ENCODE measurements at places on chromosomes 4 and X.

DNA sequence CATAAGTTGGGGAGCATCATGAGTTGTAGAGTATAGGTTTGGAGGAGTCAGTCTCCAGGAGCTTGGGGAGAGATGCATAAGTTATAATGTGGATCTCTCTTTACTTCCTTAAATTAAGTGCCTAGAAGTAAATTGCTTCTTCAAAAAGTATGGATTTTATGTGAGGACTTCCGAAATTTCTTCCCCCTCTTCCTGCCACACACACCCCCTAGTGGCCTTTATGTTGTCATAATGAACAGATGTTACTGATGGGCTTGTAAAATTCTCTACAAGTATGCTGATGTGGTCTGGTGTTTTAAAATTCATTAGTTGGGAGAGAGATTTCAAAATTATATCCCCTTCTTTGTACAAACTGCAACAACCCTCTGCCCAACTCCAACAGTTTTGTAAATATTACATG is 2.3 kb upstream of the METTL14 start:
- DNase-seq, result no peak

DNA sequence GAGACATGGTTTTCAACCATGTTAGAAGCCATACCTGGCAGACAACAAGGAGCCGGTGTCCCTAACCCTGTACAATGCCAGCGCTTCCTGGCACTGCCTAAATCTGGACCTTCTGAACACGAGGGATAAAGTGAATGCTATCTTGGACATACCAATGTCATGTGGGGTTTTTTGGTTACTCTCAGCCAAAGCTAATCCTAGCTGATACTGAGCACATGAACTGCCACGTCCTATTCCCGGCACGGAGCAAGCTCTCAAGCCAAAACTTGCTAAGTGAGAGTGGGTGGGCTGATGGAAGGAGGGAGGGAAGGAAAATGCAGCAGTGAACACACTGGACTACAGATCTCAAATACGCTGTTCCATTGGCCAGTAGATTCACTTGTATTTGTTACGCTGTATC is 226.1 kb downstream of the BCOR start:
- no peak for DNase-seq

- no peak for DNase-seq
Measured at GRCh38 chr4:174752026-174752425, 77.0 kb downstream of the GLRA3 start.

GRCh38 chr4:90474484-90474883 is 347.3 kb downstream of the CCSER1 start:
- DNase-seq, result no peak

DNA sequence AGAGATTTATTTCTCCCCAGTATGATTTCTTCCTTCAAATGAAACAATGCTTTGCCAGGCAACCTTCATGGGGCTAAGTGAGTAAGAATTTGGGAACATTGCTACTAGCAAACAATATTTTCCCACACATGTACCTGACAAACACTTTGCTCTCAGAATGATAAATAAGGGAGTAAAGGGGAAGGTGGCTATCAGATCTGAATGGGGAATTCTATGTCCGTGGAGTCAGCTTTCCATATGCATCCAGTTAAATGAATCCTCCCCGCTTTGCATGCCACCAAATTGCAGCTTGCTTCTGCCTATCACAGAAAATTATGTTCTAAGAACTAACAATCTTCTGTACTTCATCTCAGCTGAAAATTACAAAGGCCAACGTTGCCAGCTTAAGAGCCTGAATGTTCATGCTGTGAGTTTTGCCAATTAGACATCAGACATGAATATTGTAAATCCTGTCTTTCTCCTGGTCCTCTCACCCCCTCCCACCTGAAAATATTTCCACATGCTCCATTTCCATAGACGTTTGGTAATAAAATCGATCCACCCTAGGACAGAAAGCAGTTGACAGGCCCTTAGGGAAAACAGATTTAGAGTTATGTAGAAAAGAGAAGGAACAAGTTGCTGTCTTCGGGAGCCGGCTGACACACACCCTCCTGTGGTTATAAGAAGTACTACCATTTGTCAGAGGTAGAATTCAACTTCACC is 6.3 kb downstream of the MEPE start:
- DNase-seq, result peak; percentile 74

DNA sequence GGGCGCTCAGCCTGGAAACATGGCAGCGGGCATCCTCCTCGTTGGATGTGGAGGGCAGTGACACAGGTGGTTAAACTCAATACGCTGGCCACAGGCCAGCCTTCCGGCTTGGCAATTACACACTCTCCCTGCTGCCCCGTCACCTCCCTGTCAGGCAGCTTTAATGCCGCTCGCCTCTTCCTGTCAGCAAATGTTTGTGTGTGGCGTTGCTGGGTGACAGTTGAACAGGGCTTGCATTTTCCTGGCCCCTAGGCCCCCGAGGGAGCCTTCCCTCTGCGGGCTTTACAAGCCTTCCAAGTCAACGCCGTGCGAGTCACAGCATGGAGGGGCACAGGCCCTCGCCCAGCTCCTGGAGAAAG is 620.0 kb downstream of the BCOR start:
- DNase-seq, result no peak

DNA sequence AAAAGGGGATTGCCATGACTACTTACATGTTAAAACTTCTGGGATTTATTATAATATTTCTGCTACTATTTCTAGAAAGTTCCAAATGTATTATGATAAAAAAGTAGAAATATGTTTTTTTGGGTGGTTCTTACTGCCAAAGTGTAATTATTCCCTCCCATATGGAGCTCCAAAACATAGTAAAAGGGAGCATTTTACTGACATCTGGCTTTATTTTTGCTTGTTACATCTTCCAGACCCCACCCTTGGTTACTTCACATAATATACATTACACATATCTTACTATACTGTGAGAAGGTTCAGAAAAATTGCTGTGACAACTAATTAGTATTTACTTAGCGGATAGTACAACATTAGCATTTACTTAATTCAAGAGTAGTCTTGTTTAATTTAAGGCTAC is 205.1 kb upstream of the TLL1 start:
- DNase-seq, result no peak

DNA sequence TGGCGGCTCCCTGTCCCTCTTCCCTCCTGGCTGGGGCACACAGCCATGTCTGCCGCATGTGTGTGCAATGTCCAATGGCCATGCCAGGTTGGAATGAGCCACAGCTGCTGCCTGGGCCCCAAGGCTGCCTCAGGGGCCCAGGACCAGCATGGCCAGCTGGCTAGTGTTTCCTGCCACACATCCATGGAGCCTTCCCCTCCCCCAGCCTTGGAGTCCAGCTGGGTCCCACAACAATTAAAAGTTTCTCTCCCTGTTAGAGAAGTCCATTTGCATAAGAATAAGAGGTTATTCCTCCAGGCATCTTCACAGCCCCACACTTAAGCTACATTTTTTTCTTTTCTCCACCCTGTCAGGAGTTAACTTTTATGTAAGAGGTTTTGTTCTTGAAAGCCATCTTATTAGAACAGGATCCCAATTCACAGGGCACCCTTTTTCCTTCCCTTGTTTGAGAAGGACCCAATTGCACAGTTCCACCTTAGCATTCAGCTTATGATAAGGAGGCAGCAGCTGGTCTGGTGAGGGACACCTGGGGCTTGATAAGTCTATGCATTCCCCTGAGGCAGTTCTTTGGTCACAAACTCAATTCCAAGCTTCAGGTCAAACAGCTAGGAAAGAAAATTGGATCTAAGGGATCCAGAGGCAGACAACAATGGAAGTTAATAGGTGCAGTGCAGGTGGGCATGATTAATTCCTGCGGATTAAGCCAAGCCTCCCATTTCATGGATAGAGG is 963.3 kb upstream of the GRIA3 start:
- no peak for DNase-seq

GRCh38 chr4:84286048-84286447 is 213.0 kb downstream of the NKX6-1 start:
- DNase-seq, result no peak

DNA sequence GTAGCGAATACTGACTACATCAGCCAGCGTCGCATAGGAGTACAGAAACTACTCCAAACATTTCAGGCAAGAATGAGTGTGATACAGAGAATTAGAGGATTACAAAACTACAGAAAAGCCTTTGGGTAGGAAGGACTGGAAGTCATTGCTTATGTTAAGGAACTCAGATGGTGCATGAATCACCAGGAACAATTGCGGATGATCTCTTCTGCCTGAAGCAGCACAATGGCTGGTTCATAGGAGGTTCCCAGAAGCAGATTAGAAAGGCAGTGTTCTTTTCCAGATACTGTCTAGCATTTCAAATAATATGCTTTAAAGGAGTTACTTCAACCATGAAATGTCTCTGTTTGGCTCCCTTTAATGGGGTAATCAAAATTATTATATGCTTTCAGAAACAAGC is 42.5 kb upstream of the MAP9 start:
- DNase-seq, result no peak

DNA sequence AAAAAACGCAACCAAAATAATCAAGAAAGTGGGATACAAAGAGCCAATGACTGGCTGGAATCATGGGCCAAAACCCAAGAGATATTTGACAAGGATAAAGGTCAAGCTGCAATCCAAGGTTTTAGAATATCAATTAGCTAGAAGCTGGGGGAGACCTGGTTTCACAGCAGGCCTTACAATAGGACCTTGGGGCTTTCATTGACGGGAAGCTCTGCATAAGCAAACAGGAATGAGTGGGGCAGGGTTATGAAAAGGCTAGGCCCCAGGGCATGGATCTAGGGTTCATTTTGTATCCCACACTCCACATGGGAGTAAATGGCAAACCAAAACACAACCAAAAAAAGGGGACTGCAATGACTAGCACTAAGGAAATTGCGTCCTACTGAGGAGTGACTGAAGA is 215.3 kb downstream of the HS6ST2 start:
- no peak for DNase-seq

- DNase-seq, result no peak
Measured at GRCh38 chr4:48445704-48446103, 37.4 kb upstream of the SLC10A4 start.

- no peak for DNase-seq
Measured at GRCh38 chr4:106038908-106039307, 143.6 kb downstream of the NPNT start.

DNA sequence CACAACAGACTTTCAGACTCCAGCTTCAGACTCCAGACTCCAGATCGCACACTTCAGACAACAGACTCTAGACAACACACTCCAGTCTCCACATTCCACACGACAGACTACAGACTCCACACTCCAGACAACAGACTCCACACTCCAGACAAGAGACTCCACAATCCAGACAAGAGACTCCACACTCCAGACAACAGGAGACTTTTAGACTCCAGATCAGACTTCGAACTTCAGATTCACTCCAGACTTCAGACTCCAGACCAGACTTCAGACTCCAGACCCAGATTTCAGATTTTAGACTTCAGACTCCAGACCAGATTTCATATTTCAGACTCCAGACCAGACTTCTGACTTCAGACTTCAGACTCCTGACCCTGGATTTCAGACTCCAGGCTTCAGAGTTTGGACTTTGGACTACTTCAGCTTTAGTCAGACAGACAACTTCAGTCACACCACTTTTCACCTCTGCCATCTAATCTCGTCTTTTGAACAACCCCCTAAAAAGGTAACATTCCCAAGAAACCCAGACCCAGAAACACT is 29.0 kb upstream of the TLR2 start:
- DNase-seq, result no peak

DNA sequence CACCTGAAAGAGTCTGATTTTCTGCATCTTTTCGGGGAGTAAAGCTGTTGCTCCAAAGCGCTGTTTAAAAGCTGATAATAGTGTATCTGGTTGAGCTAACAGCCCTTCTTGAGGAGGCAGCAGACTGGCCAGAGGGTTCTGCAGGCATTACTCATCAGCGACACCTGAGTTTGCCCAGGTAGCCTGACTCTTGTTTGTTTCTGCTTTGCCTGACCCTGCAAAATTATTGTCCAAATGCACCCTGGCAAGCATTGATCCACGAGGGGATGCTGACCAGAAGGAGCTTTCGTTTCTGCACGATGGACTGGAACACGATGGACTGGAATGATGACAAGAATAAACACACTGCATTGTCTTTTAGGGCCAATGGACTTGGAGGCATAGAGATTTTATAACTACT is 6.2 kb downstream of the CD99 start:
- DNase-seq, result no peak

- no peak for DNase-seq
Measured at GRCh38 chrX:10033375-10034007, 66.3 kb downstream of the CLDN34 start.

GRCh38 chr4:144820728-144821085 is 174.8 kb downstream of the HHIP start:
- no peak for DNase-seq
